ENCODE measurements at places on chromosomes 5 and 9.
A peak's percentile ranks its signal among the peaks of the same experiment; 100 is the strongest.

DNA sequence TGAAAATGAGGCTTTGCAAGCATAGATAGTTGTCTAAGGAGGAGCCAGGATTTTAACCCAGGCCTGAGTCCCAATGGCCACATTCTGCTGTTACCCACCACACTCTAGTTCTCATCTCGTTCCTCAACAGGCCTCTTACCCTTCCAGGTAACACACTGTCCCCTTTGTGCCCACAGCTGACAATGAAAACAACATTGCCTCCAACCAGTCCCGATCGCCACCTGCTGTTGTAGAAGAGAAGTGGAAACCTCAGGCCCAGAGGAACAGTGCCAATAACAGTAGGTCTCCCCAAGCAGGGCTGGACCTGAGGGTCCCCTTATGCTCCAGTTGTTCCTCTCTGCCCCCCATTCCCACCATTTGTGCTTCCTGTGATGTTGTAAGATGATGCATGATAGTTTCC is 30.4 kb downstream of the AMBP start:
- DNase-seq, result peak; percentile 3

GRCh38 chr9:121268598-121268850 is 562 bp downstream of the GSN start:
- DNase-seq, result no peak

GRCh38 chr5:125012727-125013451 is 266.4 kb upstream of the ZNF608 start:
- DNase-seq, result no peak

DNA sequence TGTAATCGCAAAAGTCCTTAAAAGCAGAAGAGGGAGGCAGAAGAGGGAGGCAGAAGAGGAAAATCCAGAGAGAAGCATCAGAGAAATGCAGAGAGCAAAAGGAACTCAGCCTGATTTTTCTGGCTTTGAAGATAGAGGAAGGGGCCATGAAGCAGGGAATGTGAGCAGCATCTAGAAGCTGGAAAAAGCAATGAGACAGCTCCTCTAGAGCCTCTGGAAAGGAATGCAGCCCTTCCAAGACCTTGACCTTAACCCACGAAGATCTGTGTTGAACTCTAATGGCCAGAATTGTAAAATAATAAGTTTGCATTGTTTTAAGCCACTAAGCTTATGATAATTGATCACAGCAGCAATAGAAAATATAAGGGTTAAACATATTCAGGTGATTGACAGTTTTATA is 159.6 kb downstream of the ATPSCKMT start:
- DNase-seq, result no peak

- no peak for DNase-seq
Observed at GRCh38 chr9:76580820-76581219, 121.8 kb downstream of the GCNT1 start.

DNA sequence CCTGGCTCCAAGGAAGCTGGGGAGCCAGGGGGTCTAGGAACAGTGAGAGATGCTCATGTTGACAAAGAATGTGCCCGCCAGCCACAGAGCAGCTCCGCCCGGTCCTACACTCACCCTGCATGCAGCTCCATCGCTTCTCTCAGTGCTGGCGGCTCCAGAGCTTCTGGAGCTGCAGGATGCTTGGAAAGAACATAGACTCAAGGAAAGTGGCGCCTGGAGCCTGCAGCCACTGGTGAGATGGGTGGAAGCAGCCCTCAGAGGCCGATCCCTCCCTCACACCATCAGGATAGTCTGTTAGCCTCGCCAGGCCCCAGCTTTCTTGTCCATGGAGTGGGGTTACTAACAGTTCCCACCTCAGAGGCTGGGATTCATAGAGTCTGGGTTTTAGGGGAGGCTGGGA is 26.4 kb upstream of the SLC6A19 start:
- DNase-seq, result no peak

DNA sequence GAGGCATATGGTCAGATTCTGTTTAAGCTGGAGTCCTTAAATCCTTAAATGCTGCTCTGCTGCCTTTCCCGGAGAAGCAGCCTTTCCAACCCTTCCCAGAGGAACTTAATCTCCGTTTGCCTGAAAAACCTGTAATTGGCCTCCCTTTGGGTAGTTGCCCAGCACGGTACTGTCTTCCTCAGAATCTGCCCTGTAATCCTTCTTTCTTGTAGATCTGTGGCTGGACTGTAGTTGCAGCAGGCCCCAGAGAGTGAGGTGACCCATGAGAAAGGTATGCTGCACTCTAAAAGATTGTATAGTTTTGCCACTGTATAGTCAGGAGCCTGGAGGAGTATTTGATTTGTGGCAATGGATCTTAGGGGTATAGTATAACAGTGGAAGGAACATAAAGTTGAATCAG is 11.7 kb downstream of the SPIN1 start:
- no peak for DNase-seq

GRCh38 chr9:105171589-105171988 is 72.9 kb upstream of the SLC44A1 start:
- no peak for DNase-seq

- no peak for DNase-seq
Observed at GRCh38 chr9:93682155-93682968, 106.0 kb downstream of the PHF2 start.

DNA sequence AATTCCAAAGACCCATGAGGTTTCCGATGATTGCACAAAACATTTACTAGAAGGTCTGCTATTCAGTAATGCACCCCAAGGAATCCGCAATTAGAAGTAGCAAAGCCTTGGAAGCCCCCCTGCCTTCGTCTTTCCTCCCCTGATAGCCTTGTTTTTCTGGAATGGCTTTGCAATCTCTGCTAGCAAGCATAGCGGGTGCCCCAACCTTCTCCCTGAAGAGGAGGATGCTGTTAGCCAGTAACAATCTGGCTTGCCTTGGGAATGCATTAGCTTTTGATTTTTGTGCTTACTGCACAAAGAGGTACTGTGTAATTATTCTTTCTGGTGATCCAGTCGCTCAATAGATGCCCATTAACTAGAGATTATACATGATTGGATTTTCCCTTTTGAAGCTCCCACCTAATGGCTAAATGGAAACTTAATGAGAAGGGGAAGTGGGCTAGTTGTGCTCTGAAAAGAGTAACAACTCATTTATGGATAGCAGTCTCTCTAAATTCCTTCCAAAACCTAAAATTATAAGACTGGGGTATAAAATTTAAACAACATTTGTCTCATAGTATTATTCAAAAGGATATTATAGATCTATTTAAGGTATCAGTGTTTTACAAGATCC is 91.6 kb downstream of the FBXW11 start:
- DNase-seq, result no peak

Data from SHP77 treated with DMSO at 0.1 percent for 48 hours (cell line).